ENCODE measurements at places on chromosomes 2 and 18.

DNA sequence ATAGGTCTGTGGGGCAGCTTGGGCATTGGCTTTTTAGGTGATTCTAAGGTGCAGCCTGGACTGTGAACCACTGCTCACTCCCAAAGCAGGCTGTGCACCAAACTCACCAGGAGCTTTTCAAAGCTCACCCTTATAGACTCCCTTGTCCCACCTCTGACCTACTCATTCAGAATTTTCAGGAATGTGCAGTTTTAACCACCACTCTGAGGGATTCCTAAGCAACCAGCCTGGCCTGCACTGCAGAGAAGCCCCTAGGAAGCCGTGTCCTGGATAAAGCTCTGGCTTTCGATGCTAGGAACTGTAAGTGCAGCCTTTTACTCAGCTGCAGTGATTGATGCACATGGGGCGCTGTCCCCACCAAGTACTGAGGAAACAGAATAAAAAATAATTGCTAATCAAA lies 33.0 kb downstream of the MRO start:
- DNase-seq, result no peak

GRCh38 chr2:144523596-144524117 lies 3.7 kb upstream of the ZEB2 start:
- no peak for DNase-seq

GRCh38 chr2:233603520-233603919 lies 13.9 kb upstream of the UGT1A8 start:
- DNase-seq, result no peak

DNA sequence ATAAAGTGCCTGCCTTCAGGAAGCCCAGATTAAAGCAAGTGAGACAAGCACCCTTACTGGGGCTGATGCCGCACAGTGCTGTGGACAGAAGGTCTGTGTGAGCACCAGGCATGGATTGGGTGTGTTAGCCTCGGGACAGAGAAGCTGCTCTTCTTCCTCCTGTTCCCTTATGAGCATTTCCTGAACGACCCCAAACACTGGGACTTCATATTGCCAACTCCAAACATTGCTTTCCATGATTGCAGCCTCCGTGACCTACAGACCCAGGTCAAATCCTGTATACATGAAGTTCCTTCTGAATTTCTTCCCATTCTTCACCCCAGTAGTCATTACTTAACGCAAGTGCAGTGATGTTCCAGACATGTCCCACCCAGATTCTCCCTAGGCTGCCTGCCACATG lies 129.8 kb upstream of the ALKAL2 start:
- no peak for DNase-seq

- no peak for DNase-seq
Measured at GRCh38 chr2:25383806-25384205, 42.1 kb upstream of the DNMT3A start.

DNA sequence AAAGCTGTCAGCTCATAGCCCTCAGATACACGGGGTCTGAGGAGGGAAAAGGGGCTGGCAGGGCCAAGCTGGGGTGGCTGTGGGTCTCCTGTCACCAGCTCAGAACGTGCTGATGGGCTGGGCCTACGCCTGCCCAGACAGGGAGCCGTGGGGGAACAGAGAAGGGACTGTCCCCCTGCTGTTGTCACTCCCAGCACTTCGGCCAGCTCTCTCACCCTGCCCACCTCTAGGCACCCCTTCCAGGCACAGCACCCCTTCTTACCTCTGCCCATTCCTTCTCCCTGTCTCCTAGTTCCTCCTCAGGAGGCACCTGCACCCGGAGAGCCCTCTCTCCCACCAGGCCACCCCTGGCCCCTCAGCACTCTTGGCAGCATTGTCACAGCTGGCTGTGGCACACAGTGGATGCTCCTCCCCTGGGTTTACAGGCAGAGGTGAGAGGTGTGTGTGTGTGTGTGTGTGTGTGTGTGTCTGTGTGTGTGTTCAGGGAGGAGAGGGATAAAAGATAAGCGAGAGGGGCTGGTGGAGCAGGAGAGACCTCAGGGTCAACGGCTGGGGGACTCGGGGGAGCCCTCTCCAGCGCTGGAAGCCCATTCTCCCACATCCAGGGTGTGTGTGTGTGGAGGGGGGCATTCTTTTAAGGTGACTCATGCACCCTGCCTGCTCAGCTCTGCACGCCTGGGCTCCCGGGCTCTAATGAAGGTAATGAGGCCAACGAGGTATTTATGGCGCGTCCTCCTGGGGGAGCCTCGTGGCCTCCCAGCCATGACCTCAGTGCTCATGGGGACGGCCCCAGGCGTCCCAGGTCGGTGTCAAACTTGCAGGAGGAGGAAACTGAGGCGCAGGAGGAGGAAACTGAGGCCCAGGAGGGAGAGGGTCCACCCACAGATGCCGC lies 66.1 kb upstream of the SMAD7 start:
- no peak for DNase-seq

DNA sequence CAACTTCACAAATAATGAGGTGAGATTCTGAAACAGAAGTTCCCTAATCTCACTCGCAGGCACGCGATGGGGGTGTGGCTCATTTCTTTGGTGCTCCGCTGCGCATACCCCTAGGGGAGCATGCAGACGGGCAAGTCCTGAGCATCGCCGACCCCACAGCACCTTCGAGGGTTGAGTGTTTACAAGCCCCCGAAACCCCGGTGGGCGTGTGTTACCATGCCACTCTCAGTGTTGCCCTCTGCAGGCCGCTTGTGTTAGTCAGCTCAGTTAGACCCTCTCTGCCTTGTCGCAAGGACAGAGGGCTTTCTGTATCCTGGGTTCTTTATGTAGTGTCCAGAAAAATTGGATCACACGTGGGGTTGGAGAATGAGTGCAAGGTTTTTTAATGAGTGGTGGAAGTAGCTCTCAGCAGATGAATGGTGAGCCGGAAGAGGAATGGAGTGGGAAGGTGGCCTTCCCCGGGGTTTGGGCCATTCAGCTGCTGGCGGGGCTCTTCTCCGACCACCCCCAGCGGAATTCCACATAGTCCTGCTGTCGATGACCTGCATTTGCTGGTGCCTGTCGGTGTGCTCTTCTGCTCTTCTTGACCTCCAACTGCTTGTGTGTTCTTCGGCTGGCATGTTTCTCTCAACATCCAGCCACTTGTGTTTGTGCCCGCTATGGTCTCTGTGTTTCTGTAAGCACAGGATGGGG lies 191.3 kb downstream of the RPRM start:
- DNase-seq, result no peak

- no peak for DNase-seq
Measured at GRCh38 chr18:79401494-79402208, 5.9 kb downstream of the NFATC1 start.
